ENCODE measurements at places on chromosomes 12 and 14.

DNA sequence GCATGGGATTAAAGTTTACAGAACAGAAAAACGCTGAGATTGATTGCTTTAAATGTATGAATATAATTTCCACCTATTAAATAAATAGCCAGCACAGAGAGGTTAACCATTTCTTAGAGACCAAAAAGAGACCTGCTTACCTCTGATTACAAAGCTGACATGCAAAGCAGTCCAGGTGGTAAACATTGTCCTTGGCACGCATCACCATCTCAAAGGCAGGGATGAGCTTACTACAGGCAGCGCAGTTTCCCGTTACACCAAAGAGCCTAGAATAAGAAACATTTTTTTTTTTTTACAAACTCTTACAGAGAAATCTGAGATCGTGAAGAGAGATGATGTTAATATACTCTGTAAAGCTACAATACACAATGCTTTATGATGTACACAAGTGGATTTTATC is 45.7 kb downstream of the LMO3 start:
- no peak for DNase-seq

DNA sequence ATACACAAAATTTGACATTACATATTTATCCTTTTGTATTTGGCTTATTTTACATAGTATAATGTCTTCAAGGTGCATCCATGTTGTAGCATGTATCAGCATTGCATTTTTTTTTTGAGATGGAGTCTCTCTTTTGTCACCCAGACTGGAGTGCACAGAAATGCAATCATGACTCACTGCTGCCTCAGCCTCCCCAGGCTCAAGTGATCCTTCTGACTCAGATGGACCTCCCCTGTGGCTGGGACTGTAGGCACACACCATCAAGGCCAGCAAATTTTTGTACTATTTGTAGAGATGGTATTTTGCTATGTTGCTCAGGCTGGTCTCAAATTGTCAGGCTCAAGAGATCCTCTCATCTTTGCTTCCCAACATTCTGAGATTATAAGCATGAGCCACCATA is 214.4 kb upstream of the ALG10B start:
- DNase-seq, result no peak

- DNase-seq, result peak; percentile 76
Measured at GRCh38 chr14:76918256-76918781, 92.1 kb downstream of the LRRC74A start.

GRCh38 chr12:40827683-40828592 is 135.7 kb downstream of the CNTN1 start:
- DNase-seq, result no peak

- DNase-seq, result no peak
Measured at GRCh38 chr14:64763801-64764621, 59.8 kb downstream of the PLEKHG3 start.

GRCh38 chr12:57739914-57740538 is 1.5 kb upstream of the AGAP2 start:
- no peak for DNase-seq

- no peak for DNase-seq
Measured at GRCh38 chr12:3523728-3524127, 32.7 kb downstream of the PRMT8 start.

GRCh38 chr12:89470741-89471509 is 53.7 kb downstream of the GALNT4 start:
- no peak for DNase-seq

GRCh38 chr12:91871751-91872150 is 273.9 kb downstream of the BTG1 start:
- DNase-seq, result no peak

- no peak for DNase-seq
Measured at GRCh38 chr14:22780105-22780679, 13.7 kb downstream of the OXA1L start.

DNA sequence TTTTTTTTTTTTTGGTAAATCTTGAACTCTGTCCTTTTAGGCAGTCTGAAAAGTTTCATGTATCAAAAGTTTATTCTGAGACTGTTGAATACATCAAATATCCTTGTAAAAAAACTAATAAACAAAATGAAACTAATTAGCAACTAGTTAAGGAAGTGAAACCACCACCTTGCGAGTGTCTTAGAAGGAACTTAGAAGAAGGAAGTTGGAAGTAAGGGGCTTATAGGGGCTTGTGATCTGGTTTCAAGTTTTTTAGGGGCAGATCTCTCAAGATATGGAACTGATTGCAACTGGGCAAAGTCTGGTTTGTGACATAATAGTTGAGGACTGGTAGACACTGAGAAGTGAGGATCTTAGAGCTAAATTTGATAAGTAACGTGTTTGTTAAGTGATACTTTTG is 748.8 kb downstream of the C12orf50 start:
- no peak for DNase-seq

GRCh38 chr14:65377576-65377975 is 35.0 kb upstream of the FUT8 start:
- DNase-seq, result no peak

DNA sequence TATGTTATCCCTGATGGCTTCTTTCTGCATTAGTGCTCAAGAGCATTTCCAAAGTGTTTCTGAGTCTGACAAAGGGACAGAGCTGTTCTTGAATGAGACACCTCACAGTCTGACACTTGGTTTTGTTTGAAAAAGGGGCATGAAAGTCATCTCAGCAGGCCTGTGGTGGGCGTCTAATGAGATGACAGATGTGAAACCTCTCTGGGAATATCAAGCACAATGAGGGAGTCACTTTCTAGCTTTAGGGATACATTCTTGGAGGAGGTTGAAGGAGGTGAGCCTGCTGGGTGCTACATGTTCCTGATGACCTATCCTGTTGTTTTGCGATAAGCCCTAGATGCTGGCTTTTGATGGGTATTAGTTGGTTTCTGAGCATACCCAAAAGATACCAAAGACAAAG is 290.5 kb downstream of the NUAK1 start:
- no peak for DNase-seq

DNA sequence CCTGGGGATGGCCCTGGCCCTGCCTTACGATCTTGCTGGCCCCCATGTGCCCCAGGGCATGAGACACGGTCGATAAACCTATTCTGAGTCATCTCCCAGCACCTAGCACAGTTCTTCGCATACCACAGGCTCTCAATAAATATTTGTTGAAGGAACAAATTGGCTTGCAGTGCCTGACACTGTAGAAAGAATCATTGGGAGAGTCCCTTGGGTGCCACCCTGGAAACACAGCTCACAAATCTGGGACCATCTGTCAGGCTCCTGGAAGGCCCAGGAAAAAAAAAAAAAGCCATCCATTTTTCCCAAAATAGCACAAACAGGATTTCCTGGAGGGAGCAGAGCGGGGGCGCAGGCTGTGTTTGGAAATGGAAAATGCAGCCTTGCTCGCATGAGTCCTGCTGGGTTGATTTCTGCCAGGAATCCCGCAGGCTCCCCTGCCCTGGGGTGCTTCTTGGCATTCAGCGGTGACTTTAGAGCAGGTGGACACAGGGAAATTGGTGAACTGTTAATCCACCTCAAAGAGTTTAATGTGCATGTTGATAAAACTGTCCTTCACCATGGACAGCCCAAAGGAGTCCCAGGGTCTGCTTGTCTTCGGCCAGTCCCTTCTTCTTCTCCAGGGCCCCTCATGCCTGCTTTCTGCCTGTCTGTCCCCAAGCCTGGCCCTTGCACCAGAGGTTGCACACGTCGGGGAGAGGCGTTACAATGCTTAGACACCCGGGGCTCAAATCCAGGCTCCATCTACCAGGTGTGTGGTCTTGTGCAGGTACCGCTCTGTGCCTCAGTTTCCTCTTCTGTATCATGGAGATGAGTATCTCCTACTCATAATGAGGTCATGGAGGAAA is 106.1 kb upstream of the RFLNA start:
- no peak for DNase-seq

DNA sequence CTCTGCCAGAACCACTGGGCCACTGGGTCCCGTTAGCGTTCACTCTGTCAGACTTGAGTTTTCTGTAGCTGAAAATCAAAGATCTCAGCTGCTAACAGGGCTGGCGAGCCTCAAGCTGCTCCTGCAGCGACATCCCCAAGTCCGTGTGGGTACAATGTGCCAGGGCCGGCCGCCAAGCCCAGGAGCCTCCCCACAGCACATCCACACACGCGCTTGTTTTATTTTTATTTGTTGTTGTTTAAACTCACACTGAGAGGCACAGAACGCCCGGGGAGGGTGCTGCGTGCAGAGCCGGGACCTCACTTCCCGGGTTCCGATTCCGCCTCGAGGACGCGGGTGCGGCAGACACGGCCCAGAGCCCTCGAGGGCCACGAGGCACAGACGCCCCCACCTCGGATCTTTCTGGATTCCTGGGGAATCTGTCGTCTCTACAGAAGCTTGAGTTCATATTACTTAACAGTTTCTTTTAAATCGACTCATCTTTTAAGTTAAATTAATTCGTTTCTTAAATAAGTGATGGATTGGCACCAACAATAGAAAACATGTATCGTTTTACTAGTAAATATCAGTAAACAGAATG is 9.3 kb downstream of the GALNT9 start:
- DNase-seq, result no peak

GRCh38 chr12:102548543-102548942 is 68.2 kb upstream of the IGF1 start:
- DNase-seq, result no peak

DNA sequence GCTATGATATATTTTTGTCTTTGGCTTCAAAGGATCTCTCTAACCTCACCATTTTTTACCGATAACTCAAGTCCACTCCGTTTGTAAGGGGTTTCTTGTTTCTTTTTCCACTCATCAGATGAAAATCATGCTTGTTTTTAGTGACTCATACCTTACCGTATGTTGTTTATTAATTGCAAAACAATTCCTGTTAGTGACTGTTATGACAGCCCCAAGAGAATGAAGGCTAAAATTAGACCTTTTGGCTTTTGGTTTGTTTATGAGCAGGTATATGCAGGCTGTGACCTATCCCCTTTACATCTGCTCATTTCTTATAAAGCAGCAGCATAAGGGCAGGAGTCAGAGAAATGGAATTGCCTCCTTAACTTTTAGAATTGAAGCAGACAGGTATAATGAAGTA is 319.8 kb downstream of the CEP128 start:
- DNase-seq, result no peak

DNA sequence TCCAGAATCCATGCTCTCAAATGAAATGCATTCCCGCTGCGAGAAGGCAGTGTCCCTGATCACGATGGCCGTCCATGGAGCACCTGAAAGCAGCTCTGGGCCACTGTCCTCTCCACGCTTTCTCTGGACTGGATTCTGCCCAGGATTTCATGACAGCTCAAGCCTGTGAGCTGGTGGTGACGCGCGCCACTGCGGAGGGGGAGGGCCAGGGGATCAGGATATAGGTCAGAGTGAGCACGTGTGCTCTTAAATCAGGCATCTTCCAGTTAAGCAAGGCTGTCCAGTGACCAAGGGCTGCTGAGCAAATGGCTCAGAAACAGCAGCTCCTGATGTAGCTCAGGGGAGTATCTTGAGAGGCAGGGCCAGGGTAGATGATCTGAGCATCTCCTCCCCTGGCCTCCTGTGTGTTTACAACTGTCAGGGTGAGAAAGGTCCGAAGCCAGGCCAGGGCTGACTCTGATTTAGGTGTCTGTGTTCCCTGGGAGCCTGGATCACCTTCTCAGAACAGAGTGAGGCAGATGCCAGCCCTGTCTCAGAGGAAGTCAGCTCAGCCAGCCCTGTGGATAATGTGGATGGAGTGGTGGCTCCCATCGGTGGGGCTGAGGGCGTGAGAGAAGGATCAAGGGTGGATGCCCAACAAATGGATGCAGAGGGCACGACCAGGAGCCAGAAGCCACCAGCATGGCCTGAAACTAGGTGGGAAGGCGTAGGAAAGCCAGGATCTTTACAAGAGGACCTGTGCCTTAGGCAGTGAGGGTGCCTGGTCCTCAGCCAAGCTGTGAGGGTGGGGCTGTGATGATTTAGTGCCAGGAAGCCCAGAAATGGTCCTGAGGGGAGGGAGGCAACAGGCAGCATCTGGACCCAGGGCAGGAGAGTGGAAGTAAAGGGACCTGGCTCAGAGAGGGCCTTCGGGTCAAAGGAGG is 55.3 kb downstream of the ELK3 start:
- DNase-seq, result no peak

- no peak for DNase-seq
Measured at GRCh38 chr14:95071649-95072280, 85.6 kb downstream of the DICER1 start.

- DNase-seq, result no peak
Measured at GRCh38 chr14:94144765-94145164, 15.4 kb upstream of the IFI27L2 start.

GRCh38 chr12:75579552-75579951 is 68.1 kb upstream of the KRR1 start:
- DNase-seq, result no peak

- no peak for DNase-seq
Measured at GRCh38 chr14:67468378-67468730, 20.2 kb downstream of the TMEM229B start.

DNA sequence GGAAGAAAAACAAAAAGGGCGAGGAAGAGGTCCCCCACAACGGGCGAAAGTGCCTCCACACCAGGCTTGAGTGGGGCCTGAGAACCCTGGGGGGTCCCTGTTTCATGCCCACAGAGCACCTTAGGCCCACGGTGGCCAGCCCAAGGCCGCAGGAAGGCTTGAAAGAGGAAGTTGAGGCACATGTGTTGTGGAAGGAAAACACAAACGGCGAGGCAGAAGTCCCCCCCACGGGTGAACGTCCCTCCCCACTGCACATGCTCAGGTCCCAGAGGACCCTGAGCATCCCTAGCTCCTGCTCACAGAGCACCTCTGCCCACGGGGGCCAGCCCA is 371.5 kb downstream of the ALG10 start:
- no peak for DNase-seq

DNA sequence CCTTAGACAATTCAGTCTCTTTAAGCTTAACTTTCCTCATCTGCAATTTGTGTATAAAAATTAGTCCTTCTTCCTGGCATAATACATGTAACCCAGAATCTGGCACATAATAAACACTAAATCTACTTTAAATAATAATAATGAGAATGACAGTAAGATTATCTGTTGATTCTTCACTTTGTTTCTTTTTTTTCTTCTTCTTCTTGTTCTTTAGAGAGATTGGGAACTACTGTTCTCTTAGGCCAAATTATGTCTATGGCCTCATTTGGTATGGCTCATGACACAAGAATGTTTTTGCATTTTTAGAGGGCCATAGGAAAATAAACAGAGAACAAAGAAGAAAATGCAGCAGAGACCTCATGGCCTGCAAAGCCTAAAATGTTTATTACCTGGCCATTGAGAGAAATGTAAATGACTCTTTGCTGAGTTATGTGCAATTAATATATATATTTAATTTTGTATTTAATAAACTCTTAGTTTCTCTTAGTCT is 275.8 kb downstream of the SLC6A15 start:
- no peak for DNase-seq

DNA sequence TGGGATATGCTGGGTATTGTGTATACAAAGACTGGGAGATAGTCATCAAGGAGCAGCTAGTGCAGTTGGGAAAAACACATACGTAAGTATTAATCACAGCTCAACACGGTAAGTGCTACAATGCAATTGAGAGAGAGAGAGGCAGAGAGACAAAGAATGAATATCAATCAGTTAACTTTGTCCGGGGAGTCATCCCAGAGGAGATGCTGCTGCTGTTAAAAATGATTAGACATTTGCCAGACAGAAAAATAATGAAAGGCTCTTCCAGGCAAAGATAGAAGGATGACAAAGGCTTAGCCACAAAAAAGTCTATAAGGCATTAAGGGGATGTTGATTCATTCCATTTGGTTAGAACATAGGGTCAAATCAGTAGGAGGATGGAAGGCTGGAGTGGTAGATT is 45.1 kb downstream of the AKAP6 start:
- DNase-seq, result no peak

- no peak for DNase-seq
Measured at GRCh38 chr12:75666126-75666938, 154.9 kb upstream of the KRR1 start.
